ENCODE measurements at places on chromosomes 4 and X. TPM values are rescaled to one million over a fixed set of nuclear protein-coding genes. Genes with fewer than 3 reads are reported as not detected.

DNA sequence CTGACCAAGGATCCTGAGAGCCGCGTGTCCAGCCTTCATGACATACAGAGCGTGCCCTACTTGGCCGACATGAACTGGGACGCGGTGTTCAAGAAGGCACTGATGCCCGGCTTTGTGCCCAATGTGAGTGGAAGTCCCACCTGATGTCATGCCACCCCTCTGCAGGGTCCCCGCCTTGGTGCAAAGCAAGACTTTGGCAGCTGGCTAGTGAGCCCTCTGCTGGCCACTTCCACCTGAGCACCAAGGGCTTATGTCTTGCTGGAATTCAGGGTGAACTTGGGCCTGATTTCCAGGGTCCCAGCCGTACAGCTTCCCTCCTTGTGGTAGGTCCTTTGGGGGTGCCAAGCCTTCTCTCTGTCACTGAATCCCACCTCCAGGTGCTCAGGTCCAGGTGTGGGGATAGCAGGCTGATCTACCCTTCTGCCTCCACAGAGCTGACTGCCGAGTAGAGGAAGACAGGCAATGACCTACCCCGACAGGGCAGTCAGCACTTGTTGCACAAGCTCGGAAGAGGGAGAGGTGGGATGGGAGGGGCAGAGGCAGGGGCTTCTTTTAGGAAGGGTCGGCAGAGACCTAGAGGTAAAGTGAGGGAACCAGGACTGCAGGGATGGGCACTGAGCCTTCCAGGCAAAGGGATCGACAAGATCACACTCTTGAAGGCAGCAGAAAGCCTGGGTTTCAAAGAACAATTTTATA is 248.1 kb downstream of the EVC2 start:
- DNase-seq, result no peak

GRCh38 chrX:152917656-152918579 is 20.1 kb downstream of the ZNF185 start:
- DNase-seq, result no peak

The HCCS gene
- 39.4 TPM for total RNA-seq

The MAGEB5 gene
- total RNA-seq, result not detected

DNA sequence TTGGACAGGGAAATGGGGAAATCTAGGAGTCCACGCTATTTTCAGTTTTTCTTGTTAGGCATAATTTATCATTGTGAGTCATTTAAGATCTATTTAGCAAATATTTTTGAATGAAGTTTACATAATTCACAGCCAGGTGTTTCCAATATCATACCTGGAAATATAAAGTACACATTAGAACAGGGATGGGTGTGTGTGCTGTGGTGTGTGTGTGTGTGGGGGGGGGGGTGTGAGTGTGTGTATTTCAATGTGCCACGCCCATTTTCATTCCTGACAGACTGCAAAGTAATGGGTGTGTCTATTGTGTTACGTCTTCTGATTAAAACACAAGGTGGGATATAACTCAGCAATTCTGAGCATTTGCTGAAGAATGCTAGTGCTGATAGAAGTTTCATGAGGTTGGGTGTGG is 33.2 kb downstream of the ARHGAP10 start:
- DNase-seq, result no peak

The NDST3 gene
- not detected for total RNA-seq

DNA sequence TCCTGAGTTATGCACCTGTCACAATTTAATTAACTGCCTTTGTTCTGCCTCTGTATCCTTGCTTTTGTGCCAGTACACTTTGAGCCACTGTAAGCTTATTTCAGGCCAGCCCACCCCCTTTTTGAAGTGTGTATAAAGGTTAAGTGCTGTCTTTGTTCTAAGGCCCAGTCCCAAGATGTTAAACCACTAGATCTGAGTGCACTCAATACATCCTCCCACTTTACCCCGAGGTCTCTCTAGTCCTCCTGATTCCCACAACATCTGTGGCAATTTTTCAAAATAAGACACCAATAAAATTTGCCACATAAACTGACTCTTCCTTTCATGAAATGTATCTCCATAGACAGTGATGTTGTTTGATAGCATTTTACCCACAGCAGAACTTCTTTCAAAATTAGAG is 124.1 kb upstream of the SPIN4 start:
- DNase-seq, result no peak

GRCh38 chrX:36388901-36389300 is 469.4 kb downstream of the CFAP47 start:
- no peak for DNase-seq

GRCh38 chr4:20627866-20628265 is 72.4 kb upstream of the PACRGL start:
- no peak for DNase-seq

- DNase-seq, result no peak
Measured at GRCh38 chr4:103567591-103567990, 152.2 kb downstream of the TACR3 start.

The CSAG3 gene
- not detected for total RNA-seq

GRCh38 chr4:114729068-114729738 is 130.6 kb downstream of the UGT8 start:
- no peak for DNase-seq

The HSFX2 gene
- total RNA-seq, result not detected

- DNase-seq, result no peak
Measured at GRCh38 chrX:54980334-54980733, 13.7 kb downstream of the PFKFB1 start.

DNA sequence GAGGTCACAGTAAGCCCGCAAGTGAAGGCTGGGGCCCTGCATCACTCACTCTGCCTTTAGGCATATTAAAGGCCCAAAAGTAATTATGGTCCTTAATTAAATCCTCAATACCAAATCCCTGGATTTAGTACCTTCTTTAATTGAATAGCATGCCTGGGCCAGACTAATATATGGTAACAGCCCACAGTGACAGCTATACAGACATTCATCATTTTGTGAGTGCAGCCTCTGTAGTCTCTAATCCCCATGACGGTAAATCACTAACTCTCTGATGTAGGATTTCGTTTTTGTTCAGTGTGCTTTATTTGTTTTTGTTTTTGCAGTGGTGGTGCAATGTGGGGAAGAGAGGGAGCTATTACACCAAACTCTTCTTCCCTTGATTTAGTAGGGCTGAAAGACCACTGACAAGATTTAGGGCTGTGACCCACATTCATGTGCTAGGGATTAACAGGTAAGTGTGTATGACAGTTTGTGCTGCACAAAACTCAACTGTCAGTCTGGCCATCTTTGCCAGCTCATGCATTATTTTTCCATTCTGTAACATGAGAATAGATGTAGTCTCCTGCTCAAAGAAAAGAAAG is 60.6 kb upstream of the SLC39A8 start:
- no peak for DNase-seq

DNA sequence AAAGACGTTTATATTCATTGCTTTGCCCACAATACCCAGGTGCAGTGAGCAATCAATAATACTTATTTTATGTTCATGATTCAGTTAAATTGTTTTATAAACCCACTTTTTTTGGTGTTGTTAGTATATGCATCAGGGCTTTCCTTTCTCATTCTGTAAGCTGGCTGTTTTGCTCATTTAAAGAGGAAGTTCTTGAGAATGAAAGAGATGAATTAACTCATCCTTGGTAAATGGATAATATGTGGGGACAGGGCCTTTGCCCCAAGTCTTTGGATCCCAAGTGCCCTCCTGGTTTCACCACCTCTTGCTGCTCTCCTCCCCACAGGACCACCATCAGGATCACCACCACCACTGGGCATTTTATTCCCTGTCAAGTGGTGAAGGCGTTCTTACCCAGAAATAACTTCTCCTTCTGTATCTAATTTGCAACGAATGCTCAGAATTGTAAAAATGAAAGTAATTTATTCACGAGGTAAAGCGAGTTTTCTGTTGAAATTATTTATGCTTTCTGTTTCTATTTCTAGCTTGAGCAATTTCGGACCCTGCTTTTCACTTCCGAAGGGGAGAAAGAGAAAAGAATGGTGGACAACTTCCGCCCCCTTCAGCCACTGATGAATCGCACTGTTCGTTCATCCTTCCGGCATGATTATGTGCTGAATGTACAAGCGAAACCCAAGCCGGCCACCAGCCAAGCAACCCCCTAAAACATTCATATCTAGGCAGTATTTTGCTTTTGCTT is 8.2 kb upstream of the ZRSR2 start:
- no peak for DNase-seq

The ATOH1 gene
- total RNA-seq, result not detected

DNA sequence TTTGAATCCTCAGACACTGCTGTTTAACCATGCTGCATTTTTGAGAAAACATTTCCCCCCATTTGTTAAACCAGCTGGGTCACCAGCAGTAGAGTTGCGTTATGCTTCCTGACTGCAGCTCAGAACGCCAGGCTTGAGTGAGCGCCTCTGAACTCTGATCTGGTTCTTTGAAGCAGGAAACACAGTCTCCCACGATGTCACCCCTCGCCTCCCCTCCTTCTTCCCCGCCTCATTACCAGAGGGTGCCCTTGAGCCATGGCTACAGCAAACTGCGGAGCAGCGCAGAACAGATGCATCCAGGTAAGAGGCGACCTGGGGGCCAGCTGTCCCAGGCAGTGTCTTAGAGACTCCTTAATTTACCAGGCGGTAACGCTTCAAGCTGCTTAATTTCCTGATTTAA is 78.4 kb downstream of the REPS2 start:
- DNase-seq, result no peak

DNA sequence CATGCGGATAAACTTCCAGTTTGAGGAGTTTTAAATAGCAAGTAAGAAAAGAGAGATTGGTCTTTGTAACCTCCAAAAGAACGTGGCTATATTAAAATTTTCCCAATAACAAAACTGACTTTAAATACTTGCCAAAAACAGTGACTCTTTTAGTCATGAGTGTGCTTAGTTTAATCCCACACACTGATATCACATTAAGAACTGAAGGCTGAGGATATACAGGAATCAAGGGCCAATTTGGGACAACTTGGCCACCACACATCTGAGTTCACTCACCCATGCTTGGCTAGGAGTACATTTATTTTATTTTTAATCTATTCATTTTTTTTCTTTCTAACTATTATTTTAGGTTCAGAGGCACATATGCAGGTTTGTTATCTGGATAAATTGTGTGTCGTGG is 110.2 kb downstream of the APBB2 start:
- no peak for DNase-seq

DNA sequence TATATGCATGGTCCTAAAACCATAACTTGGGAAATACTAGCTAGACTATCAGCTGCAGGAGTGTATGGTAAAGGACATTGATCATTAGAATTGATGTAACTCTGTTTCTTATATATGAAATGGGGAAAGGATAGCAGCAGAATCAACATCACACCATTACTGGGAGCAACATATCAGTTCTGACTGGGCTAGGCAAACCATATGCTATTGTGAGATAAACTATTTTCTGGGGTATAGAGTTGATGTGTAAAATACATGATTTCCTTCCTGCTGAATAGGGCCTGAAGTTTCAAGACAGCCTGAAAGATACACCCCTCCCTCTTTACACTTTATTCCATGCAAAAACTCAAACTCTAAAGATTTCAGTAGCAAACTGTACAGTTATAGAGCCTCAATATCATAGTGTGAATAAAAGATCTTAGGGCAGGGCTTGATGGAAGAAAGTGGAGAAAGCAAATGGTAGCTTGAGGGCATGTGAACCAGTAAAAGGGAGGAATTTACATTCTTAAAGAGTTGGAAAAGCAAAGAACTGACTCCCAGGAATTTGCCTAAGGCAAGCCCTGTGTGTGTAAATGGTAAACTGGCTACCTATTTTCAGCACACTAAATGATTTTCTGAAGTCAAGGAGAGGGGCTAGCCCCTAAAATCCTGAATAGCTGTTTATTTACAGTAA is 404.1 kb downstream of the MAPK10 start:
- DNase-seq, result no peak

GRCh38 chrX:12890467-12890866 is 16.0 kb upstream of the TLR8 start:
- DNase-seq, result no peak

The ELMOD2 gene
- total RNA-seq, result 12.1 TPM

DNA sequence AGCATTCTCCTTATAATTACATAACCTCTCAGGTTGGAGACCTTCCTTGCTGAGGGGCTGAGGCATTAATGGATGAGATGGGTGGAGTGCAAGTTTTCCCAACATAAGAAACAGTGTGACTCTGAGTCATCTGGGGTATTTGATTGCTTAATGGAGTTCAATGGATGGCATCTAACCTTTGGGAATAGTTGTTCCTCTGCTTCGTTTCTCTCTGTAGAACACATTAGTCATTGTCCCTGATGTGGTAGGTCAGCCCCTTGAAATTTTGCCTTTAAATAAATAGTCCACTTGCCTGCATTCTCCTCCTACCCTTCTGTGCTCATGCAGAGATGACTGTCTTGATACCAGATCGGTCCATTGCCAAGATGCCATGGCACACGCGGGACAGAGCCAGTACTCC is 38.6 kb downstream of the SLITRK2 start:
- no peak for DNase-seq

DNA sequence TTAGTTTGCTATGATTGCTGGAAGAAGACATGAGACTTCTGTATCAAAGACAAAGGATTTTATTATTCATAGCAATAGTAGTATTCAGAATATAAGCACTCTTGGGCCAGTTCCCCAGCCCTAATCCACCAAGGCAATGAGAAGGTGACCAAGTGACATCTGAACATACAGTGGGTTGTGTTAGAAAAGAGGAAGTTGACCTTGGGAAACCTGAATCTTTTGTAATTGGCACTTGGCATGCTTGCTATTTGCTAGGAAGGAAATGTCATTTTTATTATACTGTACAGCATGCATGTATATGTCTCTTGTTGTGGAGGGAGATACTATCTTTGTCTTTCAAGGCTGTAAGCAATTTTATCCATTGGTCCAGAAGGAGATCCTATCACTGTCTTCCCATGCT is 216.1 kb upstream of the FAT1 start:
- no peak for DNase-seq

DNA sequence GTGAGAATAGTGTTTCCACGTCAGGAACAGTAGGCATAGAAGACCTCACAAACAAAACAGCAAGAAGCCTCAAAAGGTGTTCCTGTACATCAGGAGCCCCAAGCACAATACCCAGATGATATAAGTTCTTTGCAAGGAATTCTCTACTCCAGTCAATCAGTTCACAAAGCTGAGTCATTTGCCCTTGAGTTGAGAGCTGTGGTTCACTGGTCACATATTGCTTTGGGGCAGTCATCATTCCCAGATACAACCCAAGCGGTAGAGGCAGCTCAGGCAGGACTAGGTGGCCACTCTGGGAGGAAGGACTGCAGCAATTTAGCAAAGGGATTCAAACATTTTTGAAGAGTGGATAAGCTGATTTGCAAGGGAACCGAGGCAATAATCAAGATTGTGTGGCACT is 551.5 kb upstream of the ZFP42 start:
- DNase-seq, result no peak

GRCh38 chr4:16725252-16725651 is 173.2 kb downstream of the LDB2 start:
- DNase-seq, result no peak

DNA sequence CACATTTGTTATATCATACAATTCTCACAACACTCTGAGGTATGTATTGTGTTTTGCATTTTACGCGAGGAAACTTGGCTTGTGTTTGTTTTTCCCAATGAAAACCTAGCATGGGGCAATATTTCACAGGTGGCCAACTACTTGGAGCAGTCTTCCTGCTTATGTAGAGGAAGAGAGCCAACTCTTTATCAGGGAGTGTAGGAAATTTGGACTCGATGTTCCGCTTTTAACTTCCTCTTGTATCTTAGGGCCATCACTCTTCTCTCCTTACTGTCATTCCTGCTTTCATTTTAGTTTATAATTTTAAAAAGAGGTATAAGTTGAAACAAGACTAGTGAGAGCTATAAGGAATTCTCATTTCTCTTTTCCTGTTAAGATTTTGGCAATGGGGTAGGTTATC is 107.7 kb upstream of the RPS6KA3 start:
- DNase-seq, result no peak

The ZNF330 gene
- 62.4 TPM for total RNA-seq

- no peak for DNase-seq
Measured at GRCh38 chrX:149010853-149011224, 494.3 kb downstream of the IDS start.

GRCh38 chrX:19931146-19931545 is 43.7 kb upstream of the SH3KBP1 start:
- DNase-seq, result no peak

All from activated T-cell treated with anti-CD3 and anti-CD28 coated beads, Interleukin-2, amount 50 U/mL, for 4 hours (primary cell).